ENCODE measurements at places on chromosomes 2 and 18.

DNA sequence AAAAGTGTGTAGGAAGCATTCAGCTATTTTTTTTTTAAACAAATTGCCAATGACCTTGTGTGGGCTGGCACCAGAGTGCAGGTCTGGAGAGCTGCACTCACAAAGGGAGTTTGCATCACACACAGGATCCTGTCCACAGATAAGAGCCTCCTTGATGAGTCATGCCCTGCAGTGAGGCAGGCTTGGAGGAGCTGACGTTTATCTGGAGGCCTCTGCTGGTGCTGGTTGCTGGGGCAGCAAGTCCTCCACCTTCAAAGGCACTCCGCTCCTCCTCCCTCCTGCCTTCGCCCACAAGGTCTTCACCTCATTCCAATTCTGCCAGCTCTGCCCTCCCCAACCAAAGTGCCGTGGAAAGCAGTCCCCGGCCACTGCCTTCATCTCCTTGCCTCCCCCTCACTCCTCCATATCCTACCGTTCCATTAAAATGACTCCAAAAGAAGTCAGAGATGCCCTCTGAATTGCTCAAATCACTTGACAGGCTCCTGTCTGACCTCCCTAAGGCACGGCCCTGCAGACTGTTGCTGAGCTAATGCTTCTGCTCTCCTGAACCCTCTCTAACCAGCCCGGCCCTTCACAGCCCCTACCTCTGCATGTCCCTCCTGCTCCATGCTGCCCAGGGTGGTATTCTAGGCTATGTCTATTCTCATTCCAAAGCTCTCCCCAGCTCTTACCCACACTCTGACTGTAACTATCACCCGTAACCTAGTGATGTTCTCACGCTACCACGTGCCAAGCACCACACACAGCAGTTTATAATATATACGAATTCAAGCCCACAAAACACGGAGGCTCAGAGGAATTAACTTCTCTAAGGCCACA is 30.9 kb downstream of the LONRF2 start:
- DNase-seq = peak; percentile 84

- no peak for DNase-seq
Measured at GRCh38 chr18:22538426-22538825, 120.7 kb upstream of the CTAGE1 start.

DNA sequence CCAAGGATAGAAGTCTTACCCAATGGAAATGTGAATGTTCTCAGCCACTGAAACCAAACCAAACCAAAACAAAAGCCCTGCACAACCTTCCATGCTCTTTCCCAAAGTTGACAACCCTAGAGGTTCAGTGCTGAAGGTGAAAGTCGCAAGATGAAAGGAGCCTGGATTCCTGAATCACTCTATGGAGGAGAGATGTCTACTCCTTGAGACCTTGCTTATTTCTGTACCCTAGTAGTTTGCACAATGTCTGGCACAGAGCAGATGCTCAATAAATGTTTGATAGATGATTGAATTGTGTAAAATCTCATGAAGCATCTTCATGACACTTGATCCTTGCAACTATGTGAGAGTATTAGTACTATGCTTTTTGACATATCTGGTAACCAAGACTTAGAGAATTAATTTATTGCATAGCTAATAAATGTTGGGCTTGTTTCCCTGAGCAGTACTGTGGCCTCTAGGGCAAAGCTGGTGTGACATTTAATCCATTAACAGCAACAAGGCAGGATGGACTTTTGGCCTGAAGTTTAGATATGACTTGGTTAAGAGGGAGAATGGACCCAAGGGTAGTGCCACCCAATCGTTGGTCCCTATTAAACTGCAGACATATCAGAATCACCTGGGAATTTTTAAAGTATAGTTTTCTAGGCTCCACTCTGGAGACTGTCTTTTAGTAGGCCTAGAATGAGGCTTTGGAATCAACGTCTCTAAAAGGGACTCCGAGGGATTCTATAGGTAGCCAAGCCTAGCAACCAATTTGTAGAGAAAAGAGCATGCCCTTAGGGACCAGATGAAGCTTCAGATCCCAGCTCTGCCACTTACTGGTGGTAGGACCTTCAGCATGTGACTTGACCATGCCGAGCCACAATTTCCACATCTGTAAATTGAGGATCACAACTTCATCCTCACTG is 145.9 kb downstream of the DDX1 start:
- DNase-seq = no peak

DNA sequence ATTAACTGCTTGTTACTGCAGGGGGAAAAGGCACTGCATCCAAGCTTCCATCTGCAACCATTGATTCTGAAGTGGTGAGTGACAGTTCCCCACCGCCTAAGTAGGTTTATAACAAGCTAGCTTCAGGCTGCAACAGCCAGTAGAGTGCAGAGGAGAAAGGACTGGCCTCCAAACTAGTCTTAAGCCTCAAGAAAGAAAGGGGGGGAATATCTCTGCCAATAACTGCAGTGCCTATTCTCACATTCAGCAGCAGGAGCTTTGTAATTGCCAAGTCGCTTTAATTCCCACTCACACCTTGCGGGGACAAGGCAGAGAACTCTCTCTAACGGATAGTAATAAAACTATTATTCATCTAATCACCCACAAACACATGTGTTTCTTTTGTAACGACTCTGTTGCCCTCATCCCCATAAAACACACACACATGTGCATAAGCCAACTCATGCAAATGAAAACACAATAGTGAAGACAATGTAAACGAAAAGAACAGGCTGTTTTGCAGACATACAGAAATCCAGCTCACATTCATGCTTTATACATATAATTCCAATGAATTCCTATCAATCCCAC is 1963.3 kb upstream of the PIK3C3 start:
- no peak for DNase-seq

DNA sequence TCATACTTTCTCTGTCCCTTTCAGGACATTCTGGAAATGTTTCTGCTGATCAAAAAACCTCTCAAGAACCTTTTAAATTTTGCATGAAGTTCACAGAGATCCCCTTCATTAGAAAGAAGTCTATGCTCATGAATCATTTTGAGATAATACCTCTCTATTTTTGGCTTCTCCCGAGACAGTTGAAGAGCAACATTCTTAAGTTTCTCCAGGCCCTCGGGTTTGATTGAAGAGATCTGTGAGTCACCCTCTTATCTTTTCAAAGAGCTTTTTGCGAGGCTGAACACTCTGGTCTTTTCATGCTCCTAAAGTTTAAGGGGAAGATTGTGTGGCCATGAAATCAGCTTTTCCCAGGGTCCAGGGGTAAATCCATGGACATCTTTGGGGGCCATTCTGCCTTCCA is 354.2 kb downstream of the FBXO15 start:
- DNase-seq = no peak
